ENCODE measurements at places on chromosomes 13 and 19. TPM values are rescaled to one million over a fixed set of nuclear protein-coding genes. Genes with fewer than 3 reads are reported as not detected.

DNA sequence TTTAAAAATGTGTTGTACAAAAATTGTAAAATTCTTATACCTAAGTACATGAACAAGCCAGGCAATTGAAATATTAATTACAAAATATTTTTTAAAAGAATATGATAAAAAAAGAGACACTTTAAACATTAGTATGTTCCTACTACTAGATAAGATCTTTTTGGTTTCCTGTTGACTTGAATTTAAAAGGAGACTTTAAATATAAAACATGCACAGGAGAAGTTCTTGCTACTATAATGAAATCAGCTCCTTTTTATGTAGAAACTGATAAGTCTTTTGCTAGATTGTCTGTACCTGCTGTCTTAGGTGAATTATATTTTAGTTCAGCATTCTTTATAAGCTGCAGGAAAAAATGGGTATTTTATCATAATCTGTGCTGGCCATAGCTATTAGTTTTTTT is 140.2 kb downstream of the TNFSF13B start:
- no peak for DNase-seq

Gene CILP2
- total RNA-seq = 0.20 TPM

DNA sequence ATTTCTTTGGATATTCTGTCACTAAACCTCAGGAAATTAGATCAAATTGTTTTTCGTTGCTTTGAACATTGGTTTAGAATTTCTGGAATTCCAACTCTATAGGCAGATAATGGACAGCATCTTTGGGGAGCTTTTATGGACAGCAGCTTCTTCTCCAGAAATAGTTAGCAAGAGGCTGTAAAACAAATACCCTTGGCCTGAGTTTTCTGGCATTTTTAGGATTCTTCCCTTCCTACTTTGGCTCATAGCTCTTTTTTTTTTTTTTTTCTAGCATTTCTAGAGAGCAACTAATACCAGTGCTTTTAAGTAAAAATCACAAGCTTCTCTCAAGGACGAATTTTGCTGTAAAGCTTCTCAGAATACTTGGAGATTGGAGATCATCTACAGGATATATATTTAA is 169.8 kb upstream of the SPRY2 start:
- no peak for DNase-seq

- DNase-seq = no peak
Observed at GRCh38 chr13:99671746-99672145, 170.5 kb downstream of the TM9SF2 start.

Gene PTH2
- total RNA-seq = not detected

GRCh38 chr19:17035842-17036424 is 9.3 kb upstream of the CPAMD8 start:
- DNase-seq = peak; percentile 39

Gene HIPK4
- not detected for total RNA-seq

Data from RPMI7951 (cell line).